ENCODE measurements at places on chromosomes 7 and 10. TPM values are rescaled to one million over a fixed set of nuclear protein-coding genes. Genes with fewer than 3 reads are reported as not detected.

ASB10 gene
- polyA plus RNA-seq = not detected

AGR3 gene
- polyA plus RNA-seq = not detected

STOX1 gene
- polyA plus RNA-seq = 1.7 TPM

FAM25A gene
- polyA plus RNA-seq = not detected

TECTB gene
- polyA plus RNA-seq = not detected

PVRIG gene
- polyA plus RNA-seq = 1.1 TPM

MSS51 gene
- polyA plus RNA-seq = 1.1 TPM

OGA gene
- 68.4 TPM for polyA plus RNA-seq

MALRD1 gene
- 1.3 TPM for polyA plus RNA-seq

PRSS37 gene
- polyA plus RNA-seq = 0.23 TPM

DNA sequence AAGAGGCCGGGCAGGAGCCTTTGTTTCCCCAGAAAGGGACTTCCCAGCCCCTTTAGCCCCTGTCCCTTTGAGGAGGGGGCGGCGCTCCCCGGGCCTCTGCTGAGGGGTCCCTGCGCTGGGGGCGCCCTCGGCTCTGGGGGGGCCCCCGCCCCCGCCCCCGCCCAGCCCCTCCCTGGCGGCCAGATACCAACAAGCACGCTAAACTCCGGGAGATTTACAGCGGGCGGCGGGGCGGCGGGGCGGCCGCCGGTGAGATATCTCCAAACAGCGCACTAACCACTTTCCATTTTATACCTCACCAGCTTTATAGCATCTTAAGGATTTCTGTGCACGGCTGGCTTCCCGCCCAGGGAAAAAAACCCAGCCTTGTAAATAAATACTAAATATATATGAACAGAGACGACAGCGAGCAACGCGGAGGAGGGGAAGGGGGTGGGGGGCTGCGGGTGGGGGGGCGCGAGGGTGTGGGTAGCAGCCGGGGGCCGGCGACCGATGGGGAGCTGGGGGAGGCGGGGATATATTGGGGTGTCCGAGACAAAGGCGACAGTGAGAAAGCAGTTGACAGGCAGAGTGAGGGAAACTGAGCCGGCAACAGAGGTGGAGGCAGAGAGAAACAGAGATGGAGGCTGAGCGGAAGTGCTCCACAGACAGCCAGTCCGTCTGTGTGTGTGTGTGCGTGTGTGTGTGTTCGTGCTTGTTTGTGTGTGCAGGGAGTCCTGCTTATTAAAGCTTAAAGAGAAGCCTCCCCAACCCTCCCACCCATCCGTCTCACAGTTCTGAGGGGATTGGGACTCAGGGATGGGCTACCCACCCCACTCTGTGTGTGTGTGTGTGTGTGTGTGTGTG is 85.8 kb downstream of the HIF1AN start:
- peak overlapping the region; percentile 17 for H3K4me3 ChIP-seq
- H3K4me1 ChIP-seq = peaks cover 15% of the 10 kb centered on the region
- no peak overlapping the region for H3K27ac ChIP-seq

- no peaks in the 10 kb centered on the region for H3K36me3 ChIP-seq
- H3K4me1 ChIP-seq = peaks cover 70% of the 10 kb centered on the region
- H3K27me3 ChIP-seq = peaks cover 22% of the 10 kb centered on the region
These were observed 2.3 kb downstream of the GLI3 start for GRCh38 chr7:42234736-42235135.

DNA sequence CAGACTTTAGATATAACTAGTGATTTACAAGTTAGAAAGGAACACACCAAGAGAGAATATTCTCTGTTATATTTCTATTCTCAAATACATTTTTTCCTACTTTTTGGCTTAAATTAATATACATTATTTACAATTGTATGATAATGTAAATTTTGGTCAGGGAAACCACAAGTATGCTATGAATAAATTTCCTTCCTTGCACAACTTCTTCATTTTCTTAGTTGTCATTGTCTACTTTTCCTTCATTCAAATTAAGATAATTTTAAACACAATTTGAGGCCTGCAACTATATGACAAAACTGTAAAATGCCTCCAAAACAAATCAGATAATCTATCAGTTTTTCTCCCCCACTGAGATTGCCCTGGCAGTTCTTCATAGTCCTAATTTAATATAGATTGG is 131.3 kb downstream of the CDK14 start:
- no peak overlapping the region for H3K27ac ChIP-seq
- H3K4me3 ChIP-seq = no peak overlapping the region
- H3K4me1 ChIP-seq = peaks cover 18% of the 10 kb centered on the region
- no peak for DNase-seq
- H3K27me3 ChIP-seq = no peaks in the 10 kb centered on the region
- H3K36me3 ChIP-seq = no peaks in the 10 kb centered on the region

DNA sequence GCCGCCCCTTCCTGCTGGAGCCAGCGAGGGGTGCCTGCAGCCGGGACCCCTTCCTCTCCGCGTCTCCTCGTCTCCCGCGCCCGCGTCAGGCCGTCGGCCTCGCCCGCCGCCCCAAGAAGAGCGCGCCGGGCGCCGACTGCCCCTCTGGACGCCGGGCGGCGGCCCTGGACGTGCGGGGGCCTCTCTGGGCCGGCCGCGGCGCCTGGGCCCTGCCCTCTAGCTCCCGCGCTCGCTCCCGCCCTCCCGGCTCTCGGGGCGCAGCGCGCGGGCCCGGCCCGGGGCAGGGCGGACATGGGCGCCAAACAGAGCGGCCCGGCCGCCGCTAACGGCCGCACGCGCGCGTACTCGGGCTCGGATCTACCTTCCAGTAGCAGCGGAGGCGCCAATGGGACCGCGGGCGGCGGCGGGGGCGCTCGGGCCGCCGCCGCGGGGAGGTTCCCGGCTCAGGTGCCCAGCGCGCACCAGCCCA is 704 bp downstream of the ZNRF2 start:
- peak overlapping the region; percentile 65 for H3K27ac ChIP-seq
- no peaks in the 10 kb centered on the region for H3K27me3 ChIP-seq
- H3K36me3 ChIP-seq = no peaks in the 10 kb centered on the region
- H3K4me3 ChIP-seq = peak overlapping the region; percentile 75

GRCh38 chr7:37987732-37988131 is 67.3 kb downstream of the EPDR1 start:
- no peaks in the 10 kb centered on the region for H3K27me3 ChIP-seq
- H3K36me3 ChIP-seq = no peaks in the 10 kb centered on the region
- no peak overlapping the region for H3K4me3 ChIP-seq
- peaks cover 8% of the 10 kb centered on the region for H3K4me1 ChIP-seq

- H3K36me3 ChIP-seq = no peaks in the 10 kb centered on the region
- H3K27me3 ChIP-seq = no peaks in the 10 kb centered on the region
- DNase-seq = no peak
- H3K27ac ChIP-seq = peak overlapping the region; percentile 28
These were observed 23.6 kb upstream of the USP54 start for GRCh38 chr10:73614720-73615119.

DNA sequence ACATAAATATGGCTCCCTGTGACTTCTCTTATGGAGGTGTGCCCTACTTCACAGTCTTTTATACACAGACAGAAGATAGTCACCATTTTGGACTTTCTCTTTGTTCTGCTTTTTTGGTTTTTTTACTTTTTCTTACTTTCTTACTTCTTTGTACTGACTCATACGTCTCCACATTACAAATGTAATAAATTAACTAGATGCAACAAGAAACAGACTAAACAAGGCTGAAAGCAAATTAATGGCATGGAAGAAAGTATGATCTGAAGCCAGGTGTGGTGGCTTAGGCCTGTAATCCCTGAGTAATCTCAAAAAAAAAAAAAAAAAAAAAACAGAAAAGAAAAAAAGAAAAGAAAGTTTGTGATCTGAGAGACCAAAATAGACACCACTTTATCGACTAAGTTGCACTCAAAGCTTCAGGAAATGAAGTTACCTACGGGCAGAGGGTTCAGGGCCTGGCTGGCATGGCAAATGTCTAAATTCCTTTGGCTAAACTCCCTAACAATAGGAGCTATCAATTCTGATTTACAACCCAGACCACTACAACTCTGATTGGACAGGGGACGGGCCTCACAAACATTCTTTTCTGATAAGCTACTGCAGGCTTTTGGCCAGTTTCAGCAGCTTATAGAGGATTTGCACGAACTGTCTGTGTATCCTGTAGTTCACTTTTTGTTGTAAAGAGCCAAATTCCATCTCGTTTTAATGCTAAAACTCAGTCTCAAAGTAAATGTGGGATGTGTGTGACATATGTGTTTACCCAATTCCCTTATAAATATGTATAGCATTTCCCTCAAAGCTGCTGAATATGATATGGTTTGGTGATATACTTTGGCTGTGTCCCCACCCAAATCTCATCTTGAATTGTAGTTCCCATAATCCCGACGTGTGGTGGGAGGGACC is 129.1 kb downstream of the SEPTIN14 start:
- H3K27me3 ChIP-seq = no peaks in the 10 kb centered on the region
- peak; percentile 31 for DNase-seq
- 0 out of 2 replicates have a peak, but pooled peaks cover 4% of the 10 kb centered on the region for H3K4me1 ChIP-seq

DNA sequence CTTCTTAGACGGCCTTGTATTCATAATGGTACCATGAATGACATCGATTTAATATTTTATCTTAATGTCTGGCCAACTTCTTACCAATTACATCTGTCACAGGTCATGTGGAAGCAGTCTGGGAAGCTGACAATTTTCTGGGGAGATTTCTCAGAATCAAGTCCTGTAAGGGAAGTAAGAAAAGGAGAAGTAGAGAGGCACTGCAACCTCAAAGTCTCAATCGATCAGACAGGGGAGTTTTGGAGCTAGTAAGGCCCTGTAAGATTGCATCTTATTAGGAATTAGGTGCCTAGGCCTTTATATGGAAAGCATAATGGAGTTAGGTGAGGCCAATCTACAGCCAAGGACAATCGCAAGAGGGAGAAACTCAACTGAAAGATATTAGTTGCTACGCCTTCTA is 694.6 kb upstream of the SORCS1 start:
- H3K27me3 ChIP-seq = no peaks in the 10 kb centered on the region
- no peak overlapping the region for H3K27ac ChIP-seq
- H3K4me1 ChIP-seq = peaks cover 15% of the 10 kb centered on the region
- no peaks in the 10 kb centered on the region for H3K36me3 ChIP-seq

DNA sequence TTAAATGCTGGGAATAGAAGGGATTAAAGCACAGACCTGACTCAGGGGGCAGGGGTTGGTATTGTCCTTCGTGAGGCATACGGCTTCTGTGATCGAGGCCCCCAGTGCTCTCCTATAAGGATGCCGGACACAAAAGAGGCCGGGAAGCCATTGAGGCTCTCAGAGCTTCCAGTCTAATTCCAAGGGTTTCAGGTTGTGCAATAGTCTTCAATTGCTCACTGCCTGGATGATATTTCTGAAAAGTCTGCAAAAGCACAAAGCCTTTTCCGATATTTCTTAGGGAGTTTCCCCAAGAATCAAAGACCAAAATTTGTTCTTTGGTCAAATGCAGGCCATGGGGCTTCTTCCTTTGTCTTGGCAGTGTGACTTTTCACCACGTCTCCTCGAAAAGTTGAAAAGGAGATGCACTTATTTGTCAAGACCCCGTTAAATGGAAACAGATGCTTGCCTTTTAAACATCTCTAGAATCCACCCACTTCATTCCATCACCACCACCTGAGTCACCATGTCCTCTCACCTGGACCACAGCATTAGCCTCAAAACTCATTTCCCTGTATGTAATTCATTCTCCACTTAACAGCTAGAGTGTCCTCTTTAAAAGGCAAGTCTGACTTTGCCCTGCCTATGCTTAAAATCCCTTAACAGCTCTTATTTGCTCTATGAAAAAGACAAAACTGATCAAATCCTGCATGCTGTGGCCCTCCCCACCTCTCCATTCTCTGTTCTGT is 134.8 kb upstream of the NAMPT start:
- DNase-seq = no peak
- H3K4me1 ChIP-seq = no peaks in the 10 kb centered on the region
- no peak overlapping the region for H3K4me3 ChIP-seq

GRCh38 chr10:20890491-20891337 is 6.4 kb downstream of the NEBL start:
- no peaks in the 10 kb centered on the region for H3K36me3 ChIP-seq
- H3K4me1 ChIP-seq = peaks cover 14% of the 10 kb centered on the region
- DNase-seq = peak; percentile 12
- no peak overlapping the region for H3K27ac ChIP-seq

- H3K36me3 ChIP-seq = no peaks in the 10 kb centered on the region
- H3K4me3 ChIP-seq = peak overlapping the region; percentile 66
- H3K27ac ChIP-seq = no peak overlapping the region
- DNase-seq = peak; percentile 26
These were observed 734 bp downstream of the ABCB4 start for GRCh38 chr7:87474533-87475358.

- H3K4me3 ChIP-seq = no peak overlapping the region
- no peak for DNase-seq
- H3K27ac ChIP-seq = no peak overlapping the region
- no peaks in the 10 kb centered on the region for H3K27me3 ChIP-seq
- H3K36me3 ChIP-seq = no peaks in the 10 kb centered on the region
- H3K4me1 ChIP-seq = no peaks in the 10 kb centered on the region
These were observed 118.2 kb downstream of the SNX10 start for GRCh38 chr7:26409661-26410547.

DNA sequence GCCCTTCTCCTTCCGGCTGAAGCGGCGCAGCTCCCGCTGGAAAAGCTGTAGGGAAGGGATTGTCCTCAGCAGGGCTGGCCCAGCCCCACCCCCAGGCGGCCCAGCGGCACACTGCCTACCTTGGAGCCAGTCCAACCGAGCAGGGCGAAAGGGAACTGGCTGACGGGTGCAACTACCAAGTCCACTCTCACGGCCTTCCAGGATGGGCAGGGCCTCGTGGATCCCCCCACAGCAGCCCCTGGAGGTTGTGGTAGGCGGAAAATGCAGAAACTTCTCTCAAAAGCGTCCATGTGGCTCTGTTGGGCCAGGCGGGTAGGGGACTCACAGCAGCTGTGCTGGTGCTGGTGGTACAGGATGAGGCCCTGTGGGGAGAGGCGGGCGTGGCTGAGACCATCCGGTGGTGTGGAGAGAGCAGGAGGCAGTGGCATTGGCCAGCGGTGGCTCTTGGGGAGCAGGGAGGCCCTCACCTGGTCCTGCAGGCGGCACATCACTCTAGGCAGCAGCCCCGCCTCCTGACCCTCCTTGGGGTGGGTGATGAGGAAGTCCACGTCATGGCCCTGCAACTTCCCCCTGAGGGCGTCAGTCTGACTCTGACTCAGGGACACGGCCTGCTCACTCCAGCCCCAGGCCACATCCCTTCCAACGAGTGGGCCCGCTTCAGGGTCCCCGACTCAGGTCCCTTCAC is 8.4 kb upstream of the PGAM2 start:
- no peaks in the 10 kb centered on the region for H3K36me3 ChIP-seq
- peak; percentile 52 for DNase-seq
- H3K4me3 ChIP-seq = no peak overlapping the region
- H3K27ac ChIP-seq = no peak overlapping the region
- peaks cover 11% of the 10 kb centered on the region for H3K27me3 ChIP-seq

DNA sequence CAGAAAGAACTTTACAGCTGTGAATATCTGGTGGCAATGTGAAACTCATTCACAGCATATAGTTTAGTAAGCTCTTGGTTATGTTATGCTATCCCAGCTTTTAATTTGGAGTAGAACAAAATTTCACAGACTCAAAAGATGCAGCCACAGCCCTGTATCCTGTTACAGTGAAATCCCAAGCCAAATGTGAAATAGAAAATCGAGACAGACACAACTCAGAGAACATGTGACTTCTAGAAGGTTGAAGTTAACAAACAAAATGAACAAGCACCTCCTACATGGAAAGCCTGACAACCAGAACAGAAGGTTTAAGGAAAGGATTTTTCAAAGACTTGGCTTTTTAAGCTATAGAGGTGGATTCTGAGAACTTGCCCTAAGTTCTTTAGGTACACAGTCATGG is 39.6 kb downstream of the JAZF1 start:
- peak overlapping the region; percentile 27 for H3K27ac ChIP-seq
- DNase-seq = no peak
- H3K27me3 ChIP-seq = no peaks in the 10 kb centered on the region
- peaks cover 6% of the 10 kb centered on the region for H3K4me1 ChIP-seq

- H3K4me1 ChIP-seq = 0 out of 2 replicates have a peak, but pooled peaks cover 6% of the 10 kb centered on the region
- H3K36me3 ChIP-seq = no peaks in the 10 kb centered on the region
- no peaks in the 10 kb centered on the region for H3K27me3 ChIP-seq
- DNase-seq = no peak
These were observed 37.9 kb upstream of the GATAD1 start for GRCh38 chr7:92409357-92409756.

Measured in GM23338 (cell line).